ENCODE measurements at places on chromosomes 5 and 9.

DNA sequence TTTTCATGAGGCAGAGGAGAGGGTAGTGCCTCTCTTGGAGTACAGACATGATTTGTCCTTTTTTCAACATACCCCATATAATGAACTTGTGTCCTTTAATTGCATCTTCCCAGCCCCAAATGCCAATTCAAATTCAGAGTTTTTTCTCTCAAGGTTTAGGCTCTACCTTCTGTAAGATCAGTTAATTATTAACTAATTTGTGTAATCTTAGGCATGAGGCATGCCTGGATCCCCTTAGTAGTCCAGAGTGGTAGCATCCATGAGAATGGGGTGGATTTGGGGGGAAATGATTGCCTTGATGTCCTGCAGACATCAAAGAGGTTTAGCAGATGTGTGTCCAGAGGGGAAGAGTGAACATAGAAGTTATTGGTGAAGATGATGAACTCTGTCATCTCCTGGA lies 533.3 kb downstream of the LRRC70 start:
- DNase-seq, result no peak

- DNase-seq, result no peak
These were observed 34.5 kb upstream of the GABRP start for GRCh38 chr5:170748951-170749471.

GRCh38 chr9:13351778-13352386 lies 72.4 kb upstream of the MPDZ start:
- DNase-seq, result no peak

- no peak for DNase-seq
These were observed 27.7 kb downstream of the NSG2 start for GRCh38 chr5:174073122-174073660.

- no peak for DNase-seq
These were observed 104.5 kb downstream of the RFK start for GRCh38 chr9:76289703-76290102.

GRCh38 chr9:115142517-115143270 lies 24.7 kb upstream of the TNC start:
- DNase-seq, result no peak

DNA sequence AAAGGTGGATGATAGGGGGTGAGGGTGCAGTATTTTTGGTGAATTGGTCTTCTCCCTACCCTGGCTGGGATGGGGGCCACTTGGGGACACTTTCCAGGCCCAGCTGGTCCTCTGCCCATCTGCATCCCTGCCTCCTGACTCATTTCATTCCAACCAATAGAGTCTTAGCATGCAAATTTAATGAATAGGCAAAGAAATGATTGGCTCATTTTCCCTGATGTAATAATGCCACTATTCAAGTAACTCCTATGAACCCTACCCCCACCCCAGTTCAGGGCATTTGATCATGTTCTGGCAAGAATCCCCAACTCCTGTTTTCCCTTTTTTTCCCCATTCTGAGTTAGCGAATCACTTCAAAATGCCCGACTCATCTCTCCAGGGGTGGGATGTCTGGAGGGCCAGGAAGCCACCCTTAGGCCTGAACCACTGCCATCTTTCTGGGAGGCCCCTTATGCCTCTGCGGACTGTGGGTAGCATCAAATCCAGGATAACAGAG lies 56.7 kb downstream of the PCDH1 start:
- no peak for DNase-seq

DNA sequence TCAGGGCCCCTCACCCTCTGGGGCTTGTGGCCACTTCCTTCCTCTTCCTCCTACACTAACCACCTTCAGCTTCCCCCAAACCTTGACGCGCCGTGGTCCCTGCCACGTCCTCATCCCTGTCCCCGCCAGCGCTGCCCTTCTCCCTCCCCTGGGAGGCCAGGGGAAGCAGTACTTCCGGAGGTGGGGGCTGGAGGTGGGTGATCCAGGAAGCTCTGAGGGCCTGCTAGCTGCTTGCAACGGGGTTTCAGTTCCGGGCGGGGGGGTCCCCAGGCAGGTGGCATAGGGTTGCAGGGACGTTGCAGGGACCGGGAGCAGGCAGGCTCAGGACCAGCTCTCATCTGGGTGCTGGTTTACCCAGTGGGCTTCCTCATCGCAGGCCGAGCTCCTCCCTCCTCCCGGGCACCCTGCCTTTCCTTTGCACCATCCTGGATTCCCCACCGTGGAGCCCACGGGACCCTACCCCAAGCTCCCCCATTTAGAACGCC lies 70.0 kb downstream of the RXRA start:
- DNase-seq, result peak; percentile 52

- DNase-seq, result no peak
These were observed 5.8 kb upstream of the PLPP1 start for GRCh38 chr5:55540525-55540924.

DNA sequence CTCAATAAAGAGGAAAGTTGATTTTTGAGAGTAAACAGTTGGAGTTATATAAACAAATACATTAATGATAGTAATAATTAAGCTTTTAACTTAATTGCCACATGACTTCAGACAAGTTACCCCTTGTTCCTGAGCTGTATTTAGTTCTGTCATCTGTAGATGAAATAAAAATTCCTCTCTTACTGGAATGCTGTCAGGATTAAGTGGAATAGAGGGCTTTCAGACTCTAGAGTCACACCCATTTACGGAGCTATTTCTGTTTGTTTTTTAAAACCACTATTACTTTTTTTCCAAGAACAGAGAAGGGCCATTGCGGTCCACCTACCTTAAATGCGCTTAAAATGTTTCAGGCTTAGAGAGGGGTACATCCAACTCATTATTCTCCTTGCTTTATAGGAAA lies 170.6 kb downstream of the CHSY3 start:
- DNase-seq, result no peak

DNA sequence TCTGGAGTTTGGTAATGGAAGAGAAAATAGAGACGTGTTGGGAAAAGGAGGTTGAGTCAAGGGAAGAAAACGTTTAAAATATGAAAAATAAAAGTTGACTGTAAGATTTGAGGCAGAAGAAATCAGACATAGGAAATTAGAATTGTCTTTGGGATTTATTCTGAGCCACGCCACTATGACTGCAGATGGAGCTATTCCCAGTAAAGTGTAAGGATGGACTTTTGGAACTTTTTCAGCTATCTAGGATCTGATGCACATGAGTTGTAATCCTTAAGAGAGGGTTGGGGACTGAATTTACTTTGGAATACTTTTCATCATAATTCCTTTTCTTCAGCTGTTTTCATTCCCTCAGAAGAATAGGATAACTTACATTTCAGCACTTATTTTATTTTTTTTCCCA lies 336.7 kb downstream of the FAM170A start:
- DNase-seq, result no peak

GRCh38 chr5:107937651-107938355 lies 267.1 kb upstream of the EFNA5 start:
- no peak for DNase-seq

- no peak for DNase-seq
These were observed 74.8 kb downstream of the NR3C1 start for GRCh38 chr5:143328589-143329220.

DNA sequence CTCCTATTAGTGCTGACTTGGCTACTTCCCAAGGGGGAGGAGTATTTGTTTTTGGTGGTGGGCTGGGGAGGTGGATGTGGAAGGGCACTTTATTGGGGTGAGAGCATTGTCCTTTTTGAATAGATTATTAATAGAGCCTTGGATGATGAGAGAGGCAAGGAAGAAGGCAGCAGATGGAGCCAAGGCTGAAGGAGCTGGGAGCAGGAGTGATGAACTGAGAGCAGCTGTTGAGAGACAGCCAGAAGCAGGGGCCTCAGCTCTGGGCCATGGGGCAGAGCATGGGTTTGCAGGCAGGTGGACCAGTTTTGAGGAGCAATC lies 29.6 kb downstream of the RGS3 start:
- DNase-seq, result no peak

- DNase-seq, result no peak
These were observed 94.1 kb downstream of the PTCH1 start for GRCh38 chr9:95422650-95423049.

GRCh38 chr5:131943916-131944315 lies 1.5 kb downstream of the MEIKIN start:
- DNase-seq, result no peak

GRCh38 chr5:163190283-163190682 lies 247.1 kb upstream of the CCNG1 start:
- no peak for DNase-seq

DNA sequence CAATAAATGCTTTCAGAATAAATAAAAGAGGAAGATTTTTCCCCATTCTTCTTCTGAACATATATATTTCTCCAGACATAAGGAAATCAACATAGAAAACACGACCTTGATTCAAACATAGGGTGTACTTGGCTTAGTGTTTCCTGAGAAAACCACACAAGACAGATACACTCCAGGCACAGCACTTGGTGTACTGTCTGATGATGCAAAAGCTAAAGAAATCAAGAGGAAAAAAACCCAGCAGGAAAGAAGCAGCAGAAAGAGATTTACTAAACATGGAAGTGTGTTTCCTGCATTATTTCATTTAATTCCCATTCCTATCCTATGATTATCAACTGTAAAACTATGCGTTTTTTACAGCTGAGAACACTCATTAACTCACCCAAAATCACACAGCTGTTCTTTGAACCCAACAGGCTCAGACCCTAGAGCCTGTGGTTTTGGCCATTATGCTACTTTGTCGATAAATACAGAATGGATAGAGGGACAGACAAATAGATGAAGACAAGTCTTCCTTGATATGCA lies 46.1 kb downstream of the NIPAL4 start:
- DNase-seq, result no peak

DNA sequence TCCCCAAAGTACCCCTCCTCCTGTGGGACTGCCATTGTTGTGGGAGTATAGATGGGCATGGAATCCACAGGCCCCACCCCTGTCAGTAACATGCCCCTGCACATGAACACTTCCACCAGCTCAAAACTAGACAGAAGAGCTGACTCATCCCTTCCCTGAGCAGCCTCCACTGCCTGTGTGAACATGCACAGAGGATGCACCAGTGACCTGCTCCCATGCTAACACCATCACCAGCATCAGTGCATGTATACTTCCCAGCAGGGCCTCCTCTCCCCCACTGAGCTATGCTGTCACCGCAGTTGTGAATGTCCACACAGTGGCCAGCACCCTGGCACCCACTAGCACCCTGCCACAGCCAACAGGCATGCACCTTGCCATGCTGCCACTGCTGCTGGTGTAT lies 939.8 kb downstream of the EFNA5 start:
- DNase-seq, result no peak

DNA sequence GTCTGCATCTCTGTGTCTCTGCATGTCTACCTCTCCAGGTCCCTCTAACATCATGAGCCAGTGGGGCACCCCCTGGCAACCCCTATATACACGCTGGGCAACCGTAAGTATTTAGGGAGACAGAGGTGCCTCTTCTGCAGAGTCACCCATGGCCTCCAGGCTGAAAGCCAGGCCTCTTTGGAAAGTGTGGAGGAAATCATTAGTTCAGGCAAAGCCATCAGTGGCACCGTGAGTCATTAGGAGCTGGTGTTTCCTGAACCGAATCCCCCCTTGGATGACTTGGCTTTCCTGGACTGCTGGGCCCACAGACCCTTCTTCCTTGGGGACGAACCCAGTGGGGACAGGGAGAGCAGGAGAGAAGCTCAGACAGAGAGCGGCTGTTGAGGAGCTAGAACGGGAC lies 174.8 kb downstream of the OLFM1 start:
- no peak for DNase-seq

GRCh38 chr9:74499770-74500583 lies 2.8 kb downstream of the RORB start:
- no peak for DNase-seq

GRCh38 chr5:59588922-59589321 lies 304.6 kb downstream of the PDE4D start:
- DNase-seq, result no peak

GRCh38 chr5:136780518-136780917 lies 415.2 kb upstream of the TRPC7 start:
- DNase-seq, result no peak

DNA sequence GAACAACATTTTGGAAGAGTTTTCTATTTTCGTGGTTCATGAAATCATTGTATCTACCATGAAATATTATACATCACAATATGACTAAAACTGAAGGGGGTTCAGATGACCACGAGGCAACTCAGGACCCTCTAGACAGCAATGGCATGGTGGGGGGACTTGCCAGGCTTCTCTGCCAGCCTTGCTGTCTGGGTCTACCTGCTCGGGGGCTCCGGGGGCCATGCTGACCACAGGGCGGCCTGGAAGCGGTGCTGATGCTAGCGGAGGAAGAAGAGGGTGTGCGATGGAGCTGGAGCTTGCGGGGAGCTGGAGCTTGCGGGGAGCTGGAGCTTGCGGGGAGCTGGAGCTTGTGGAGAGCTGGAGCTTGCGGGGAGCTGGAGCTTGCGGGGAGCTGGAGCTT lies 89.2 kb upstream of the IRX4 start:
- DNase-seq, result no peak

GRCh38 chr5:175842506-175842905 lies 28.9 kb upstream of the CPLX2 start:
- no peak for DNase-seq

GRCh38 chr5:16768184-16768583 lies 151.4 kb upstream of the RETREG1 start:
- no peak for DNase-seq

- no peak for DNase-seq
These were observed 559.1 kb downstream of the CETN3 start for GRCh38 chr5:89850513-89850865.

GRCh38 chr9:73129941-73130685 lies 21.6 kb upstream of the ANXA1 start:
- no peak for DNase-seq

DNA sequence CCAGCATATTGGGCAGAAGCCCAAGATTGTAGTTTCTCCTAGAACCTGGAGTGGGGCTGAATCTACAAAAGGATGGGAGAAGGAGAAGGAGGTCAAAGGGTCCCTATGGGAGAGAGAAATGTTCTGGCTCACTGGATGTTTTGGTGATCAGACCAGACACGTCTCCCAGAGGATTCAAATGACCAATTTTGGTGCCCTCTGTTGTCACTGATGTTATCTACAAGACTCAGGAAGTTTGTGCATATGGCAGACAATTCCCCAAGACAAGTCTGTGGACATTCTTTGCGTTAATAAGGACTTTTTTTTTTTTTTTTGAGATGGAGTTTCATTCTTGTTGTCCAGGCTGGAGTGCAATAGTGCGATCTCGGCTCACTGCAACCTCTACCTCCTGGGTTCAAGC lies 137.2 kb upstream of the SMARCA2 start:
- DNase-seq, result no peak

DNA sequence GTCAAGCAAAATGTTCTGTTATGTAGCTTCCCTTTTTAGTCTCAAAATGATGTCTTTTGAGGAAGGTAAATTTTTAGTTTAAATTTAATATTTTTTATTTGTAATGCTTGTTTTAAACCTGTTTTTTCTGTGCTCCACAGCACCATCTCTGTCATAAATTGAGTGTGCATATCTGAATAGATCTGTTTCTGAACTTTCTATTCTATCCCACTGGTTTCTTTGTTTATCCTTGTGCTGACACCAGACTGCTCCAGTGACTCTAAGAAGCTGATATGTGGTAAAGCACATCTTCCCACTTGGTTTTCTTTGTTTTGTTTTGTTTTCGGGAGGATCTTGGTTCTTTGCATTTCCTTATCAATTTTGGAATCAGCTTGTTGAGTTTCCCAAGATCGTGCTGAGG lies 7.1 kb upstream of the RNF145 start:
- no peak for DNase-seq

GRCh38 chr5:149961186-149961685 lies 678 bp downstream of the SLC26A2 start:
- no peak for DNase-seq

GRCh38 chr5:39475881-39476842 lies 51.4 kb upstream of the DAB2 start:
- no peak for DNase-seq

Data from central memory CD4-positive, alpha-beta T cell (primary cell).